ENCODE measurements at places on chromosomes 7 and 10.
A peak's percentile ranks its signal among the peaks of the same experiment; 100 is the strongest.

DNA sequence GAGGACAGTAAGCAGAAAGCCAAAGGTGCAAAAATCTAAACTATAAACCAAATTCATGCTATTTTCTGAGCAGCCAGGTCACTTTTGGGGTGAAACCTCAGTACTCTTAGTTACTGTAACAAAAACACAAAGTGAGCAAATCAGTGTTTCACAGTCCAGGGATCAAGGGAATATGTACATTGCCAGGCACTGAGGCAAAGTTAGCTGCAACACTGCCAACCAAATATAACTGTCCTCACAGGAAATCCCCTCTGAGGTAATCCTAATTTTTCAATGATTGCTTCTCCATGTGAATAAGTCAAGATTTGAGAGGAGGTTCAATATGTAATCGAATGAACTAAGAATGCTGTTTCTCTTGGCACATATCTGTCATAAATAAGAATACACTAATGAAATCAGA, 229.7 kb downstream of the TSPAN12 start:
- no peak overlapping the region for H3K27ac ChIP-seq
- no peak overlapping the region for H3K4me3 ChIP-seq

GRCh38 chr7:135509589-135509838, 388 bp downstream of the CNOT4 start:
- H3K4me1 ChIP-seq: peaks cover 23% of the 10 kb centered on the region
- peak overlapping the region; percentile 93 for H3K27ac ChIP-seq
- no peak for DNase-seq
- H3K4me3 ChIP-seq: peak overlapping the region; percentile 96

DNA sequence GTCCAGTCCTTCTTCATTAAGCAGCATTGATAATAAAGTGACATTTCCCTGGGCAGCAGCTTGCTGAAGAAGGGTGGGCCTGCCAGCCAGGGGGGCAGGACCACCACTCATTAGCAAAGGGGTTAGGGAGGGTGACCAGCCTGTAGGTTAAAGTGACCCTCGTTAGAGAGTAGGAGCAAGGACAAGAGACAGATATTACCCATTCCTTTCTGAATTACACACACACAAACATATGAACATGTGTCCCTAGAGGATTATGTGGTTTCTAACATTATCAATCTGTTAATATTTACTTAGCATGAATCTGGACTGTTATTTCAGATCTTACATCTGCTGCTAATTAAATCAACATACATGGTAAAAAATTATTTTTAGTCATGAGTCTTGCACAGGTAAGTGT, 88.9 kb downstream of the CTTNBP2 start:
- no peak for DNase-seq
- H3K4me1 ChIP-seq: no peaks in the 10 kb centered on the region
- H3K27me3 ChIP-seq: no peaks in the 10 kb centered on the region

DNA sequence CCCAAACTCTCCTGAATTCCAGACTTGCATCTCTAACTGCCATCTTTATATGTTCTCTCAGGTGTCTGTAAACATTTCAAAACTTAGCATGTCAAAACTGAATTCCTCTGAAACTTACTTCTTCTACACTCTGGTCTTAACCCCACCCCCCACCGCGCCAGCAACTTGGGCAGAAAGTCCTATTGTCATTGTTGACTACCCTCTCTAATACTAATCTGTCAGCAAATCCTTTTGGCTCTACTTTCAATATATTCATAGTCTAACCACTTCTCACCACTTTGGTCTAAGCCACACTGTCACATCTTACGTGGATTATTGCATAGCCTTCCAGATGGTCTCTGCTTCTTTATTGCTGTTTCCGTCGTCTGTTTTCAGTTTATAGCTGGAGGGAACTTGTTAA, 86.6 kb downstream of the AHCYL2 start:
- H3K36me3 ChIP-seq: no peaks in the 10 kb centered on the region
- H3K4me1 ChIP-seq: peaks cover 15% of the 10 kb centered on the region
- no peaks in the 10 kb centered on the region for H3K27me3 ChIP-seq
- H3K27ac ChIP-seq: no peak overlapping the region

DNA sequence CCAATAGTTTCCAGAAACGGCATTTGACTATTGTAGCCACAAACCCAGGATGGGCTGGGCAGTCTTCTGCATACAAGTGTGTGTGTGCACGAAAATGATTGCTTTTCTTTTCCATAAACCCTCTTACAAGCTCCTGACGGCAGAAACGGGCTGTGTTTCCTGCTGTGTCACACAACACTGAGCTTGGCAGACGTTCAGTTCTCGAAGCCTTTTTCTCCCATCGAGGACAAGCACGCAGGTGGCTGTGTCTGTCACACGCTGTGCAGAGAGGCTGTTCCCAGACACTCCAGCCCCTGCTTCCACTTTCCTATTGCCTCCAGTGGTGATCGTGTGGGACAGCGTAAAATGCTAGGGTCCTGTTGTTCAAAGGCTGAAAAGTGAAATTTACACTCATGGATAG, 32.1 kb downstream of the RBAK start:
- no peak overlapping the region for H3K27ac ChIP-seq
- no peaks in the 10 kb centered on the region for H3K36me3 ChIP-seq
- H3K4me1 ChIP-seq: no peaks in the 10 kb centered on the region
- DNase-seq: no peak
- no peaks in the 10 kb centered on the region for H3K27me3 ChIP-seq

DNA sequence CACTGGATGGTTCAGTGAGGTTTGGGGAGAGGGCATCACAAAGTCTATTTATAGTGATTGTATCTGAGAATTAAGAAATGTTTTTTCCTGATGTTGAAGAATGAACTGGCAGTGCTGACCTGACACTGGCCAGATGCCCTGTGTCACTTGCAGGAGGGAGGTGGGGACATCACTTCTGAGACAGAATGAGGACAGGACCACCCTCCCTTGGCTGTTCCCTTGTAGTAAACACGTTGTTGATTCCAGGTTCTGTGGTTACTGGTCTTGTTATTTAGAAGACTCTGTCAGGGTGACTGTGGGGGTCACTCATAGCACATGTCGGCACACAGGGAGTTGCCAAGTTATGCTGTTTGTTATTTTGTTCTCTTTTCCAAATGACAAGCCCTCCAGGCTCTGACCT, 126.4 kb downstream of the ADCY1 start:
- H3K4me1 ChIP-seq: no peaks in the 10 kb centered on the region
- H3K27ac ChIP-seq: no peak overlapping the region
- no peak for DNase-seq
- H3K4me3 ChIP-seq: no peak overlapping the region

DNA sequence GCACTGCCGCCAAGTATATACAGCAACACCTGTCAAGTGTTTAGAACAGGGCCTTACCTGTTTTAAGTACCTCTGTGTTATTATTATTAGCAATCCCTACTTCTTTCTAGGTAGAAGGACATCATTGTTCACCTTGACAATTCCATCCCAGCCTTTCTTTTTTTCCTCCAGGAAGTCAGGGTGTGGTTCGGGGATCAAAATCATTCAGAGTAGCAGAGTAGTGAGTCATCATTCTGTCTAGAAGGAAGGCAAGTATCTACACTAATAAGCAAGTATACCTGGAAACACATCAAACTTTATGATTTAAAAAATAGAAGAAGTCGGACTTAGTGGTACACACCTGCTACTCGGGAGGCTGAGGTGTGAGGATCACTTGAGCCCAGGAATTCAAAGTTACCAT, 25.5 kb upstream of the CAPZA2 start:
- H3K36me3 ChIP-seq: no peaks in the 10 kb centered on the region
- no peaks in the 10 kb centered on the region for H3K27me3 ChIP-seq
- no peaks in the 10 kb centered on the region for H3K4me1 ChIP-seq
- no peak for DNase-seq
- no peak overlapping the region for H3K27ac ChIP-seq
- no peak overlapping the region for H3K4me3 ChIP-seq

DNA sequence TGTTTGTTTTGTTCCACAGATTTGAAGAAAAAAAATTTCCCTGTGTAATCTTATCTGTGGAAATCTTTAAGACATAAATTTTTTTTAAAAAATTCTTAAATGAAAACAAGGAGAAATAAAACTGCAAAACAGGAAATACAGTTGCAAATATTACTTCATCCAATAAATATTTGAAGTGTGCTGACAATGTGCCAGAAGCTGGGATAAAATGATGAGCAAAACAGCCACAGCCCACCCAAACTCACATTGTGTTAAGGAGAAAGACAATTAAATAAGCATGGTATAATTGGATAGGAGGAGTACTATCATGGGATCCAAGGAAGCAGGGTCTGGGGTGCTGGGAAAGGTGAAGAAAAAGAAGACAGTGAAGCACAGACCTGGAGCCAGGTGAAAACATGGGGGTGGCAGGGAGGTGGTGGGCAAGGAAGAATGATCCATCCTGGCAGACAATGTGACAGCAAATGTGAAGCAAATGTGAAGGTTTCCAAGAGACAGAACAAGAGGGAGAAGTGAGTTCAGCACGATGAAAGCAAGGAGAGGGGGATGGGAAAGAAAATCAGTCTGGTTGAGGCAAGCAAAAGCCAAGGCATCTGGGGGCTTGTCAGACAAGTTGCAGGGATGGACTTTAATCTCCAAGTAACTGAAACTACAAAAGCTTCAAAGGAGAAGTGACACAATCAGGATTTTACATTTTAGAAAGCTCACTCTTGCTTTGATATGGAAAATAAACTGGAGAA, 135.9 kb downstream of the HIBADH start:
- no peak overlapping the region for H3K4me3 ChIP-seq
- no peak for DNase-seq
- H3K27me3 ChIP-seq: no peaks in the 10 kb centered on the region
- H3K27ac ChIP-seq: no peak overlapping the region

- peaks cover 34% of the 10 kb centered on the region for H3K4me1 ChIP-seq
- peak; percentile 73 for DNase-seq
- peak overlapping the region; percentile 100 for H3K27ac ChIP-seq
- H3K27me3 ChIP-seq: no peaks in the 10 kb centered on the region
- peak overlapping the region; percentile 99 for H3K4me3 ChIP-seq
These were observed 102.7 kb upstream of the TNRC18 start for GRCh38 chr7:5526100-5526905.

DNA sequence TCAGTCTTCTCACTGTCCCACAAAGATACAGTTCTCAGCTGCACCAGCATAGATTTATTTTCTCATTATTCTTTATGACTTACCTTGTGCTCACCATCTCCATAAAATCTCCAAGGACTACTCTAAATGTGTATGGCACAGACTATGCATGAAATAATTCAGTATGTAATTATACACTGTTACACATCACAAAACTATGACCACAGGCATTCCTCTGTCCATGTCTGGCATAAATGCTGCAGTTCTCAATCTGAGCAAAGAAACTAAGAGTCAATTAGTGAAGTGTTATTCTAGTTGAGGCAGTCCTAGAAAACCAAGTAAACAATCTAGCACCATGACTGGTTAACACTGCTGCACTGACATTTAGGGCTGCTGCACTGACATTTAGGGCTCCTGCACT, 2.7 kb downstream of the CYCS start:
- H3K27me3 ChIP-seq: no peaks in the 10 kb centered on the region
- H3K4me3 ChIP-seq: no peak overlapping the region
- H3K4me1 ChIP-seq: peaks cover 44% of the 10 kb centered on the region
- peaks cover 48% of the 10 kb centered on the region for H3K36me3 ChIP-seq

GRCh38 chr7:21128062-21128817, 299.6 kb upstream of the SP4 start:
- no peak for DNase-seq
- no peaks in the 10 kb centered on the region for H3K36me3 ChIP-seq
- peaks cover 20% of the 10 kb centered on the region for H3K4me1 ChIP-seq
- H3K27me3 ChIP-seq: no peaks in the 10 kb centered on the region
- H3K4me3 ChIP-seq: no peak overlapping the region

GRCh38 chr7:130741331-130741995, 7.5 kb upstream of the KLF14 start:
- no peaks in the 10 kb centered on the region for H3K36me3 ChIP-seq

DNA sequence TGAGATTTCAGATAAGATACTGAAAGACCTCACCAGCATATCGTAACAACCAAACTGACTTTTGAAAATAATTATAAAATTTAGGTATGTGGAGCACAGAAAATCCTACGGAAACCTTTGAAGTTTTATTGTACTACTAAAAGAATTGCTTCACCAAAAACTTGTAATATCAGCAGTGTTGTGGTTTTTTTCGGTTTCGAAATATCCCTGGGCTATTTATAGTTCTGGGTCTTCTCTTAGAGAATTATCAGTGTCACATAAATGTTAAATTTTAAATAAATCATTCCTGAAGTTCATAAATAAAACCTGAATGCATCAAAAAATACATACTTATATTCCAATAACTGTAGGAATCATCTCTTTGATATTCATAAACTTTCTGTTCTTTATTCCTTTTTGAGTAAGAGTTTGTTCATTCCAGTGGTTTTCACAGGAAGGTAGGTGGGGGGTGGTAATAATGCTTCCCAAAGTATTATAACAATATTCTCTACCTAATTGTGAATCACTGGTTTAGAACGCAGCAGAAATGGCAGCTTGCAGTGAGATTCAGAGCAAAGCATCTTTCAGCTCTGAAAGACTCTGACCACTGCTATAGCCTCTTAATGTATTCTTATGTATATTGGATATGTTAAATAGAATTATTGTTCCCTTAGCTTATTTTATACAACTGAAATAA, 60.2 kb downstream of the ZNF277 start:
- DNase-seq: no peak
- H3K27me3 ChIP-seq: no peaks in the 10 kb centered on the region
- no peaks in the 10 kb centered on the region for H3K36me3 ChIP-seq
- no peak overlapping the region for H3K27ac ChIP-seq
- no peaks in the 10 kb centered on the region for H3K4me1 ChIP-seq
- H3K4me3 ChIP-seq: no peak overlapping the region

DNA sequence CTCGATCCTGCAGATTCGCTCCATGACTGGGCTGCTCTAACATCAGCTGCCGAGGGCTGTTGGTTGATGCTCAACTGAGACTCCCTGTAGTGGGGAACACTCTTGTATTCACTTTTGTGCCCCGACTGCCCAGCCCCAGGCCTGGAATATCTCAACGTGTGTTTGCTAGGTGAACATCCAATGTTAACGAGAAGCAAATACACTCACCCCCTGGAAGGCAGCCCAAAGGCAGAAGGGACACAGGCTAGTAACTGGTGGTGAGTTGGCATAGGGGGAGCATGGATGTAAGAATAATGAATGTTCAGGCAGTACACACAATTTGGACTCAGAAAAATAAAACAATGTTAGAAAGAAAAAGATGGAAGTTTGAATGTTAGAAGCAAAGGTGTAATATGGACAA, 24.0 kb upstream of the RBM33 start:
- H3K4me1 ChIP-seq: peaks cover 16% of the 10 kb centered on the region
- no peaks in the 10 kb centered on the region for H3K27me3 ChIP-seq
- H3K27ac ChIP-seq: peak overlapping the region; percentile 83
- H3K4me3 ChIP-seq: no peak overlapping the region

GRCh38 chr10:118669835-118670234, 74.4 kb upstream of the PRLHR start:
- H3K27ac ChIP-seq: no peak overlapping the region
- peaks cover 16% of the 10 kb centered on the region for H3K36me3 ChIP-seq
- no peak overlapping the region for H3K4me3 ChIP-seq

DNA sequence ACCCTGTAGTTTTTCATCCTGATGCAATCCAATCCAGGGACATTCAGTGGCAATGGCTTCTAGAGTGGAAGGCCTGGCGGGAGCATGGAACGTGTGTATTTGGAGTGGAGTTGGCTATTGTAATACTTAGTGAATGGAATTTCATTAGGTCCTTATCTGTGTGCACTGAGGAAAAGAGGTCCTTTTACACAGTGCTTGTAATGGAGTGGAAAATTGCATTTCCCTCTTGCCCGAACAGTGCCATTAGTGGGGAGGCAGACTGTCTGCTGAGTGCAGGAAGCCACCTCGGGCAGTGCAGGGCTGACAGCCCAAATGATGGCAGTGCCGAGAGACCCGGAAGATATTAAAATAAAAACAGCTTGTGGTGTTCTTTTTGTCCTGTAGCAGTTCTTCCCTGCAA, 786.6 kb downstream of the LRMDA start:
- no peak overlapping the region for H3K4me3 ChIP-seq
- no peaks in the 10 kb centered on the region for H3K4me1 ChIP-seq
- H3K36me3 ChIP-seq: no peaks in the 10 kb centered on the region
- no peak overlapping the region for H3K27ac ChIP-seq
- peak; percentile 20 for DNase-seq

All from stomach (tissue), 19 donors.